Renal pelvis (tissue), 12 donors: ENCODE measurements at places on chromosomes 1 and 21. TPM values are rescaled to one million over a fixed set of nuclear protein-coding genes. Genes with fewer than 3 reads are reported as not detected.

GRCh38 chr1:241063276-241063675 lies 293.7 kb downstream of the RGS7 start:
- no peak for DNase-seq

DNA sequence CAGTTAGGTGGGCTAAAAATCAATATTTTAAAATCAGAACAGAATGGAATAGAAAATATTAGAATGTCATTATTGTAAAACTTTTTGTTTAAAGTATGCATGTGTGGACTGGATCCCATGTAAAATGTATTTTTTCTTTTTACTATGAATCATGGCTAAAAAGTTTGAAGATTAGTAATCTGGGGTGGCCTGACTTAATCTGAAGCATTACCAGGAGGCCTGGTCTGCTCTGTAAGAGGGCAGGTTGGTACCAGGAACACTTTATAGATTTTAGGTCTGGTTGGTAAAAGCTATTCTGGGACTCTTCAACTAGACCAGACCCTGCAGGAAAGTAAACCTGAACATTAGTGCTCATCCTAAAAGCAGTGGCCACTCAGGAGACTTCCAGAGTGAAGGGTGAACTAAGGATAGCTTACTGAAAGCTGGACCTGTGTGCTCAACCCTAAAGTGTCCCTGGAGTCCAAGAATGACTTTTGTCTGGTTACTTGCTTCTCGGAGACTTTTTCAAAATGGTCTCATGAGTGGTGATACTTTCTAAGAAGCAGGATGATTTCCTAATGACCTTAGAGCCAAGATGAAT lies 16.5 kb downstream of the RGL1 start:
- no peak for DNase-seq

DNA sequence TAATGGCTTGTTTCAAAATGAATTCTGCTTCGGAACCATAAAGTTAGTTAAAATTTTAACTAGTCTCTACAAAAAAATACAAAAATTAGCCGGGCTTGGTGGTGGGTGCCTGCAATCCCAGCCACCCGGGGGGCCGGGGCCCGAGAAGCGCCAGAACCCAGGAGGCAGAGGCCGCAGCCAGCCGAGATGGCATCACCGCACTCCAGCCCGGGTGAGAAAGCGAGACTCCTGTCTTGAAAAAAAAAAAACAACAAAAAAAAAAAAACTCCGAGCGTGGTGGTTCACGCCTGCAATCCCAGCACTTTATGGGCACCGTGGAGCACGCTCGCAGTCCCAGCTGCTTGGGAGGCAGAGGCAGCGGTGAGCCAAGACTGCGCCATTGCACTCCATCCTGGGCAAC lies 781.4 kb downstream of the BRINP3 start:
- DNase-seq: no peak

DNA sequence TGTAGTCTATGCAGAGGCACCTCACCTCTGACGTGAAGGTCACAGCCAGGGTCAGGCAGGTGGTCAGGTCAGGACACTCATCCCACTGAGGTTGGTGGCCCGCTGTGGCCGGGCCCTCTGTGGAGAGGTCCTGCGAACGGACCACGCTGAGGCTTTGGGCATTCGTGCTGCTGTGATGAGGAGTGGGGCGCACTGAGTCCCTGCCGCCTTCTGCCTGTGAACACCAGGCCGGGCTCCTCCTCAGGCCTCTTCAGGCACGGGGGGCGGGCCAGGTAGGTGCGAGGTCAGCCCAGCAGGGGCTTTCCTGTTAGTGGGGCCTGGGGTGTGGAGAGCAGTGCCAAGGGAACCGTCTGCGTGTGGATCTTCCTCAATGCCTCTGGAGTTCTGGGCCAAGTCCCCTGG lies 39.0 kb downstream of the COQ8A start:
- DNase-seq: no peak

- DNase-seq: no peak
Observed at GRCh38 chr1:182679684-182680083, 4.7 kb downstream of the RGS8 start.

Gene CFAP107
- polyA plus RNA-seq: 1.2 TPM

Gene SH2D5
- polyA plus RNA-seq: 1.0 TPM

DNA sequence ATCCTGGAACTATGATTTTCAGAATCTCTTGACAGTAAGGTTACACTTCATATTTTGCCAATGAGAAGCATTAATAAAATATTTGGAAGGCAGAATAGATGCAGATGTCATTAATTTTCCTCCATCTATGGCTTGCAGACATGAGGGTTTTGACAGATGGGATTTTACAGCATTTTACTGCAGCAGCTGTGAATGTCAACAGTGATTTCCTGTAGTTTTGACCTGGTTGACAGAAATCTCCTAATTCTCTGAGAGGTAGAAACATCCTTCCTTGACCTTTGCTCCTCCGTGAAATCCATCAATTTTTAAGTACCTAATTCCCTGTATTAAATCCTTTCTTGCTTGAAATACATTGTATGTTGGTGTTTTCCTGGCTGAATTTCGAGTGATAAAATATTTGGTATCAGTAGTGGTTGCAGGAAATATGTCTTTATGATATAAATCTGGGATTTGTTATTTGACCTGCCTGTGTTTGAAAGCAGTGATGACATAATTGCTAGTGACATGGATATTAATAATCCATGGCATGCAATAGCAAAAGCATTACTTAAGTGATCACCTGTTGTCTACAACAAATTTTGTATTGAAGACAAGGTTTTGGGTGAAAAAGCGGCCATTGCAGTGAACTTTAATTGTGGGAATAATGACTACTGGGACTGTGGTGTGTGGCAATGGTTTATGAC lies 73.9 kb downstream of the HLX start:
- no peak for DNase-seq

GRCh38 chr1:235122348-235122747 lies 6.3 kb downstream of the TOMM20 start:
- DNase-seq: no peak

Gene SLC44A5
- polyA plus RNA-seq: 19.9 TPM

Gene MTR
- polyA plus RNA-seq: 27.8 TPM

- DNase-seq: peak; percentile 48
Observed at GRCh38 chr1:169529068-169529642, 43.4 kb upstream of the SLC19A2 start.

Gene SH2D1B
- polyA plus RNA-seq: 0.27 TPM

Gene NCF2
- 2.0 TPM for polyA plus RNA-seq

- no peak for DNase-seq
Observed at GRCh38 chr1:189432753-189433152, 1044.9 kb downstream of the BRINP3 start.

DNA sequence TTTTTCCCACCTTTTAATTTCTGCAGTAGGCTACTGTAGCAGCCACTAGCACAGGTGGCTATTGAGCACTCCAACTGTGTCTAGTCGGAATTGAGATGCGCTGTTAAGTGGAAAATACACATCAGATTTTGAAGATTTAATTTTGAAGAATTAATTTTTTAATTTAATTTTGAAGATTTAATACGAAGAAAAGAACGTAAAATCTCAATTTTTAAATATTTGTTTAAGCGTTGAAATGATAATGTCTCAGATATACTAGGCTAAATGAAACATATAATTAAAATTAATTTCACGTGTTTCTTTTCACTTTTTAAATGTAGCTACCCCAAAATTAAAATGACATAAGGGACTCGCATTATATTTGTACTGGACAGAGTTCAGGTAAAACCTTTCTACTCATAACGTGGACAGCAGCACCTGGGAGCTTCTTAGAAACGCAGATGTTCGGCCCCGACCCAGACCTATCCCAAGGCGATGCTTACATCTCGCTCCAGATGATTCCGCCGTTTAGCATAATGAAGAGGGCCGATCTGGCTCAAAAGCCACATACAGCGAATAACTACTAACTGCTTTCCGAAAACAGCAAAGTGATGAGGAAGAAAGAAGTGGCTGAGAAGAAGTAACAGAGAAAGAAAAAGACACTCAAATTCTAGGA lies 717 bp downstream of the CRYZL1 start:
- DNase-seq: no peak

DNA sequence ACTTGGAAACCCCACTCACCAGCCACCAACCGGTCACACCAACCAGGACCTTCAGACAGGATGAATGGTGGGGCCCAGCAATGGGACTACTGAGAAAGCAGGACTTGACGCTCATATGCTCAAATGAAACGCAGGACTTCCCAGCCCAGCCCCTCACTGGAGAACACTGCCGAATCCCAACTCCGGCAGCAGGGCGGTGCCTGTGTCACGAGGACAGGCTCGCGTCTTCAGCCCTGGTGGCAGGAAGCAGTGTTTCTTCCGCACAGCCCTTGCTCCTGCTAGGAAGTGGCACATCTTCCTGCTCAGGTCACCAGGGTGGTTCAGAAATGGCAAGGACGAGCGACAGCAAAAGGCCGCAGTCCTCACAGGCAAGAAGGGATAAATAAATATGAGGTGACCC lies 38.9 kb downstream of the CD58 start:
- DNase-seq: no peak

Gene WNT4
- polyA plus RNA-seq: 6.0 TPM
